ENCODE measurements at places on chromosomes 7 and 10.

DNA sequence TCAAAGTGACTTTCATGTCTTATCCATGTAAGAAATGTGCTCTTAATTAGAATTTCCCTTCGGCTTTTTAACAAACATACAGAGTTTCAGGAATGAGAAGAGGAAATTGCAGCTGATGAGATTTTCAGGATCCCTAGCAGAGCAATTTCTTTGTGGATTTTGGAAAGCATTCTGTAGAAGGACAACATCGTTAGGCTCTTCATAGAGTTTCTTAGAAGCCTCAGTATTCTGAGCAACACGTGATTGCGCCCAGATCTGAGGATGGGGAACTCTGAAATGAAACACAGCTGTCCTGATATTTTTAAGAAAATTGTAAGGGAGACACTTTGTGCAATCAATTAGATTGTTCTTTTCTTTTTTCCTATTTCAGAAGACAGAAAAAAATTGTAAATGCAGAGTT is 85.8 kb downstream of the LHFPL3 start:
- no peak for DNase-seq

- no peak for DNase-seq
These were observed 255.8 kb downstream of the ABCA13 start for GRCh38 chr7:48426966-48427555.

DNA sequence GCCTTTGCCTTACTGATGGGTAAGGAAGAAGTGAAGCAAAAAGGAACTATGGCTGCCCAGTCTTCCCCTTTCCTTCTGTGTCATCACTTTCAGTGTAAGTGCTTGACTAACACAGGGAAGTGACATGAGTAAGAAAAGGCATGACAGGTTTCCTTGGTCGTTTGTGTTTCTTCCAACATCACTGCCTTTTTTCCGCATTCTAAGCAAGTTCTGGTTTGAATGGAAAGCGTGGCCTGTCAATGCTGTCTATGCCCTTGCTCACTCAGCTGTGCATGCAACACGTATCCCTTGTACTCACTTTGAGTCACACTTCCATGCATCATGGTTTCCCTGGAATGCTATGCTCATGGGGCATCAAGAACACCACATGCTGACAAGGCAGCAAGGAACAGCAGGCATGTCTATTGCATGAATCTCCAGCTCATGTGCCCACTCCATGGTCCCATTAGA is 111.8 kb downstream of the OAT start:
- DNase-seq, result peak; percentile 26

- no peak for DNase-seq
These were observed 111.7 kb upstream of the LYZL1 start for GRCh38 chr10:29176845-29177832.

DNA sequence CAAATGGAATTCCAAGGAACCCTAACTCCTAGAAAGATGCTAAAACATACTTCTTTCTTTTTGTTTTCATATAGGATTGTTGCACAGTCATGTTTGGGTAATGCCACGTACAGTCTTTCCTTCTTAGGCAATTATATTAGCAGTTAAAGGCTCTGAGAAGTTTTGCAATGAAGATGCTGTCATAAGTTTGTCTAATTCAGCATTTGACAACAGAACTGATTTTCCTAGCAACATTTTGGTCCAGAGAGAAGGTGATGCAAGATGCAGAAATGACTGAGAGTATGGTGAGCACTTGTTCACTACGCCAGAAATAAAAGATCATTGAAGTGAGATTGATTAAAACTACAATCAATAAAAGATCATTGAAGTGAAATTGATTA is 184.0 kb upstream of the PLXNA4 start:
- DNase-seq, result no peak

DNA sequence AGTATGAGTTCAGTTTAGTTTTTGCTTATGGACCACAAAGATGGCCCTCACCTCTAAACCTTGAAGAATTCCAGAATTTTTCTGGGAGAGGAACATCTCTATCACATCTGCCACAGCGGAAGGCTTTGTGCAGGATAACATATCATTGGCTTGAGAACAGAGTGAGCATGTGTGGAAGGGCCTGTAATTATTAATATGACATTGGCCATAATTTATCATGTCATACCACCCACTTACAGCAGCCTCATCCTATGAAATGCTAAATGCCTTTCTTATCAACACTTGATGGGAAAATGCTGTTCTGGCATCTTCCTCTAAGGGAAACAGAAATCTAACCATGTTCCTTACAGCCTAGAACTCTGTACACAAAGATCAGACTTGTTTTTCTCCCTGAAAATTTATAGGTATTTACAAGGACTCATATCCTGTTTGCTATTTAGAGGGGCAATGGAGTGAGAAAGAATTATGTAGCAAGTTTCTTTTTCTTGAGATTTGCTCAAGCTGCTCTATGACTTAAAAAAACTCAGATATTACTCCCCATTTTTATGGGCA is 817.3 kb downstream of the LRMDA start:
- DNase-seq, result no peak

DNA sequence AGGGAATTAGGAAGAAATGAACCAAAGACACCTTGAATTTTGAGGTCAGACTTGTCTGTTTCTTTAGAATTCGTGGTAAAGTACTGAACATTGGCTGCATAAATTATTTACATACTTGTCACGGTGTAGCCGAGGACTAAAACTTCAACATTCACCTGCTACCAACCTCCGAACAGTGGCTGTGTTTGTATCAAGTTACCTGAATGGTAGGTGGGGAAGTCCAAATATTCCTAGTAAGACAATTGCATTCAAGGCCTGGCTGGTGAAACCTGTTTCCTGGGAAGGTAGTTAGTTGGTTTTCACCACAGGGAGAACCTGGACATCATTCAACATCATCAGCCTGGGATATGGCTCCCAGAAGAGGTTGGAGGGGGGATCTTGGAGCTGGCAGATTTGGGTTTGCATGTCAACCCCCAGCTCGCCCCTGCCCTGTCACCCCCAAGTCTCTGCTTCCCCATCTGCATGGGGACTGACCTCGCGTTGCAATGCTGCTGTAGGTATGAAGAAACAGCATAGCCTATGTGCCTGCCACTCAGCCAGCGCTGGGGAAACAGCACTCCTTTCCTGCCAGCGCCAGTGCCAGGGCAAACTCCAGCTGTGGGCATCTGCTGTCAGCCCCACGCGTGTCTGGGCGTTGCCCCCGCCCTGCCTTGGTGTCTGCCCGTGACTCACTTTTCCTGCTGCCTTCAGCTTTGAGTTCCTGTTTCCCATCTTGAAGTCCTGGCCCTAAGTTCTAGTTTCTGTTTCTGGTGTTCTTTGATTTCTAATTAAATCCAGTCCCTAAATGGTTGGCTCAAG is 12.7 kb upstream of the LARP4B start:
- peak; percentile 67 for DNase-seq

GRCh38 chr7:13844954-13845353 is 144.5 kb downstream of the ETV1 start:
- no peak for DNase-seq

DNA sequence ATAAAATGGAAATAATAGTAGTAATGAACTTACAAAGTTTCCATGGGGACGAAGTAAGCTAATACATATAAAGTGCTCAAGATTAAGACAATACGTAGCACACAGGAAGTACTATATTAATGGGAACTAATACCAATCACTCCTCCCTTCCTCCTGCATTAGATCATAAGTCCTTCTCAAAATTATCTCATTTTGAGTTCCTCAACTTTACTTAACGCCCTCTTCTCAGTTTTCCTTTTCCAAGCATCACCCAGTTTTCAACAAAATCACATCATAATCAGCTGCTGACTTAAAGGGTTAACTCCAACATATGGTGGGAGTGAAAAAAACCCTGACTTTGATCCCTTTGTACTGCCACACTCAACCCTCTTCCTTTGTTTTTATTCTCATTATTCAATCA is 24.4 kb downstream of the JMJD1C start:
- DNase-seq, result no peak

DNA sequence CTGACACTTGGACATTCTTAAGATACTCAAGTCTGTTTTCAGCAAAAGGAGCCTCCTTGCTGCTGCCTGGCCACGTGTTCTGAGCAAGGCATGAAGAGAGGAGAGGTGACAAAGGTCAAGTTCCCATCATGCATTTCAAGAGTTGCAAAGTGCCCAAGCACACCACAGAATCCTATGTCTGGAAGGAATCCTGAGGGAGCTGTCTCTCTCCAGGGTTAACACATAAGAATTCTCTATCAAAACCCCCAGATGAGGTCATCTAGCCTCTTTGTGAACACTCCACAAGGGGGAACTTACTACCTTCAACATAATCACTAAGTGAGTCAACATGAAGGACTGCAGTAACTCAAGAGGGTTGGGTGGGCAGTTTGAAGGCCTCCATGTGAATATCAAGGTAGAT is 155.5 kb downstream of the RNF216 start:
- no peak for DNase-seq

GRCh38 chr10:116096526-116096925 is 176.5 kb downstream of the GFRA1 start:
- no peak for DNase-seq

DNA sequence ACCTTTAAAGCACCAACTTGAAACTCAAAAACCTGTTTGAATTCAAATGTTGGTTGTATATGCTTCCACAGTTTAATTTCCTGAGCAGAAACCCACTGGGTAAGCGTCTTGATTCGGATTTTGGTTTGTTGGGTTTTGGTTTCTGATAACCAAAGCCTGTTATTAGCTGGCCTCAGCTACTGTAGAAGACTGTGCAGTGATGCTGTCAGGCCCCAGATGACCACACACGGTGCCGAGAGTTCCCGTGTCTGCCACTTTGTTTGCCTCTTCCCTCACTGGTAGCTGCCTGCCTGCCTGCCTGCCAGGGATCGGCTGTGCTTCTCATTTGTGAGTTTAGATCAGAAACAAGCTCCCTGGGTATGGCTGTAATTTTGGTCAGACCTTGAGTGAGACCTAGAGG is 5.6 kb downstream of the MDH2 start:
- DNase-seq, result no peak

DNA sequence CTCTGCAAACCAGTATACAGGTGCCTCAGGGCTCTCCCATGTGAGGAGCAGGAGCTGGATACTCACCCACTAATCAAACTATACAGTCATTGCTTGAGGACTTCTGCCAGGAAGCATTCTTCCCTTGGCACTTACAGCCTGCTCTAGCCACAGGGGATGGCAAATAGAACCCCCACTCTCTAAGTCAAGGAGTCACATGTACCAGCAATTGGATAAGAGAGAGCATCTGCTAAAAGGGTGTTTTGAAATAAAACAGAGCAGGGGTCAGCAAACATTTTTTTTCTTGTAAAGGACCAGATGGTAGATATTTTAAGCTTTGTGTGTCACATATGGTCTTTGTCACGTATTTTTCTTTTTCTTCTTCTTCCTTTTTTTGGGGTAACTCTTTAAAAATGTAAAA is 865.2 kb upstream of the GHITM start:
- DNase-seq, result no peak

GRCh38 chr10:75771606-75772005 is 340.2 kb downstream of the LRMDA start:
- no peak for DNase-seq

DNA sequence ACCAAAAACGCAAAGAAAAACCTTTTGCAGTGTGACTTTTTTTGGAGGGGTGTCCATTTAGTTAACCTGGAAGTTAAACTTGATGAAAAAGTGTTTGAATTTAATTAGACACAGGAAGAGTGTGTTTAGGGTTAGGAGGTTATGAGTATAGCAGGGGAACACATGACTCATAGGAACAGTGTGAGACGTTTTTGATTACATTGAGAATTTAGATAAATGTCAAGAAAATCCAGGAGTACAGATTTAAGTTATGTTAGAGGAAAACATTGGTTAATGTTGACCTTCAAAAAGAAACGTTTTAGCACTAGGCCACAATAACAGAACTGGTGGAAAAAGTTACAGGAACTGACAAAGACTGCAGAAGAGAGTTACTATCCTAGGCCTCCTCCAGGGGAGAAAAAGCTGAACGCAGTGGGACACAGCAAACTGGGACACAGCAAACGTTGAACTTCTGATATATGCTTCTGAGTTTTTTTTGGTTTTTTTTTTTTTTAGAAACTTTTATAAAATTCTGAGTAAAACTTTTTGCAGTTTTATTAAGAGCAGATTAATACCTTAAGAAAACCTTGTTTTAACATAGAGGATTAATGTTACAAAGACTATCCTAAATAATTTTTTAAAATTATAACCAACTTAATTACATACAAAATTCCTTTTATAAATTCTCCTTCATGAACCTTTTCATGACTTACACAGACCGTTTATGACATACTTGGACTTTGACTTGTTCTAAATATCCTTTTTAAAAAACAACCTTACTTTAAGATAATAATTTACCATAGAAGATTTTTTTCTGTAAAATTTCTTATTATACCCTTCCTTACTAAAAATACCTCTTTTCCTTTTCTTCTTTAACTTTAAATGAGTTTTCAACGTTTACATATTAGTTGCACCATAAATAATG is 22.2 kb downstream of the LANCL2 start:
- DNase-seq, result no peak

DNA sequence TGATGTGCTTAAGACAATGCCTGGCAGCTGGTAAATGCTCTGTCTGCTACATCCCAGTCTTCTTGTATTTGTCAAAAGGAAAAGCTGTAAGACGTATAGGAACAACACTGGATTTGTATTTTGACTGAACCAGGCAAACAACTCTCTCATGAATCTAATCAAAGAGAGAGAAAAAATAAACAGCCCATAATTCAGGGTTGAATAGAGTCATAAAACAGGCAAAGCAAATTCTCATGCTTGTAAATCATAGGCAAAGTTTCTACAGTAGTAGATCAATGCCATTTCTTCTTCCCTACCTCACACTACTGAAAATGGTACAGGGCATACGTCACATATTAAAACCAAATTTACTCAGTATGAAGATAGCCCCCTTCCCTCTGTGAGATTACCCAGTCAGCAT is 166.3 kb downstream of the SKIDA1 start:
- no peak for DNase-seq

DNA sequence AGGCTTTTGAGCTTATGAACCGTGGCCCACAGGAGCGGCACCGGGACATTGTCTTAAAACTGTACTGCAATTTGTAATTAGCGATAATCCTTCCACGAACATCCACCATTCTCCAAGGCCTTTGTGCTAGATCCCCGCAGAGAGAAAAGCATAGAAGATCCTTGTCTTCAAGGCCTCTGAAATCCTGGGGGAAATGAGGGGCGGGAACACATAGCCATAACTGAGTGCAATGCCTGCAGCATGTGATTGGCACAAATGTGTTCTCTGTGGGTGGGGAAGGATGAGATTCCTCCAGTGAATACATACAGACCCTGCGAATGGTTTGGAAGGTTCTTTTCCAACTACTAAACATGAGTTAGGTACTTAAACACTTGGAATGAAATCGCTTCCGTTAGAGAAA is 25.9 kb upstream of the PROSER2 start:
- no peak for DNase-seq

- no peak for DNase-seq
These were observed 799.5 kb downstream of the LRMDA start for GRCh38 chr10:76230921-76231285.
